Caki2 (cell line): ENCODE measurements at places on chromosomes 2 and 18. TPM values are rescaled to one million over a fixed set of nuclear protein-coding genes. Genes with fewer than 3 reads are reported as not detected.

SETBP1 gene
- total RNA-seq: 0.38 and 0.51 TPM in 2 replicates

GKN2 gene
- total RNA-seq: not detected in 2 replicates

VIT gene
- total RNA-seq: 0.98 TPM in 1 of 2 replicates, not detected in the other

CRIM1 gene
- 72.8 and 86.8 TPM in 2 replicates for total RNA-seq

IL1R1 gene
- total RNA-seq: 1.5 TPM in 1 of 2 replicates, not detected in the other

DNA sequence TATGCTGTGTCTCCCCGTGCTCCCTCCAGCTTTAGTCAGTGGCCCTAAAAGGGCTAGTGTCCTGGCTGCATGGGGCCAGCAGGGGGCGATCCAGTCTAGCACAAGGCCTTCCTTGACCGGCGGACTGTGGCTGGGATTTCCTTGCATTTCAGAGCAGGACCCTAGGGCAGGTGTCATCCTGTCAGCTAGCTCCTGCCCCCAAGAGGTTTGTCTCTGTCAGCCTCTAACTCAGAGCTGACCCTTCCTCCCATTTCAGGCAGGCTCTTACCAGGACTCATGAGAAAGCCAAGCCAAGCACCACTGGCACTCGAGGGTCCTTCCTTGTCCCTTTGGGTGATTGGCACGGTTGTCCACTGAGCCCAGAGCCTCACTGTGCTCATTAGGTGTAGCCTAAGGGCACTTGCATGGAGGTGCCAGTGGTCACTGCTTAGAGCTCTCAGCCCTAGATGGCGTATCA lies 140.3 kb downstream of the RPIA start:
- DNase-seq: peak; percentile 35

GRCh38 chr2:190819840-190820301 lies 60.8 kb upstream of the GLS start:
- DNase-seq: no peak

DNA sequence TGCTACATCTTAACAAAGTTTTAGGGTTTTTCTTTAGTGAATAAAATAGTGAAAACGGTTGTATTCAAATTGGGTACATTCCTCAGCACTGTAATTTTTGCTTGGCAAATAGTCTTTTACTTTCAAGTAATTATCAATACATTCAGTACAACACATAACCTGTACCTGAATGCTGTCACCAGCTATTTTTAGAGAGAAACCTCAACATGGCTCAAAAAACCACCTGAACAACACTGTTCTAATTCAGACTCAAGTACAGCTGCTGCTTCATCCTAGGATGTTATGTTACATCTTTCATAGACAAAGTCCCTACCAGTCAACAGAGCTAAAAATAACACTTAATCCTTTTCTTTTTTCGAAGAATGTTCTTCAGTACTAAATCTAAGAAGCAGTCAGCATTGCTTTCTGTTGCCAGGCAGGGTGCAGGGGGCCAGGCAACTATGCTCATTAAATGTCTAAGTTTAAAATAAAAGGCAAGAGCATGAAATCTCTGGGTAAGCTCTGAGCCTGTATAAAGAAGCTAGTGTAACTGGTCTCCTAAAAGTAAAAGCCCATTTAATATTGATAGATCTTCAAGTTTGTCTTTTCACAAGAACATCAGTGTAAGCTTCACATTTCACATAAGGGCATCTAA lies 20.5 kb downstream of the PDIA6 start:
- DNase-seq: no peak

- peak; percentile 84 for DNase-seq
These were observed 57.8 kb upstream of the TXNDC2 start for GRCh38 chr18:9827793-9828505.

DNA sequence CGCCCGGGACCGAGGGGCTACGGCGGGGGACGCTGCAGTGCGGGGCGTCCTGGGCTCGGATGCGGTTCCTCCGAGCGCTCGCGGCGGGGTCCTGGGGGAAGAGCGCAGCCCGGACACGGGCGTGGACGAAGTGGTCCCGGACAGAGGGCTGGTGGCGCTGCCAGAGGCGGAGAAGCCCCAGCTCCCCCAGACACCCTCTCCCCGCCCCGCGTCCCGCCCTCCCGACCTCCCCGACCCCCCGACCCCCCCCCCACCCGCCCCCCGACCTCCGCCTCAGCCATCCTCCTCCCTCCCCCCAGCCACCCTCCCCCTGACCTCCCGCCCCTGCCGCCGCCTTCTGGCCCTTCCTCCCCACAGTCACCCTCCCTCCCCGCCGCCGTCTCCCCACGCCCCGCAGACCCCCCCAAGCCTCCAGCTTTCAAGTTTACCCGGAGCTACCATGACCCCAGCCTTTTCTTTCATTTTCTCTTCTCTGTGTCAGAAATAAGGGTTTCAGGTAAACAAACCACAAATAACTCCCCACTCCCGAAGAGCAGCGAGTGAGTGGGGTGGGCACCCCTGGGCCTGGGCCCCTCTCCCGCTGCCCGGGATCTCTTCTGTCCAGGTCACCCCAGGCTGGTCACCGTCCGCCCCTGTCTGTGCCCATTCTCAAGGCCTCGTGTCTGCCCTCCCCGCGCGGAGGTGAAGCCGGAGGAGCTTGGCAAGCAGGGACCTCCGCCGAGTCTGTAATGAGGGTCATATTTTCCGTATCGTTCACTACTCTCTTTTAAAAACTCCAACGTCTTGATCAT lies 5.1 kb downstream of the NFATC1 start:
- DNase-seq: no peak

GRCh38 chr2:235446082-235446481 lies 47.8 kb upstream of the AGAP1 start:
- DNase-seq: no peak

DNA sequence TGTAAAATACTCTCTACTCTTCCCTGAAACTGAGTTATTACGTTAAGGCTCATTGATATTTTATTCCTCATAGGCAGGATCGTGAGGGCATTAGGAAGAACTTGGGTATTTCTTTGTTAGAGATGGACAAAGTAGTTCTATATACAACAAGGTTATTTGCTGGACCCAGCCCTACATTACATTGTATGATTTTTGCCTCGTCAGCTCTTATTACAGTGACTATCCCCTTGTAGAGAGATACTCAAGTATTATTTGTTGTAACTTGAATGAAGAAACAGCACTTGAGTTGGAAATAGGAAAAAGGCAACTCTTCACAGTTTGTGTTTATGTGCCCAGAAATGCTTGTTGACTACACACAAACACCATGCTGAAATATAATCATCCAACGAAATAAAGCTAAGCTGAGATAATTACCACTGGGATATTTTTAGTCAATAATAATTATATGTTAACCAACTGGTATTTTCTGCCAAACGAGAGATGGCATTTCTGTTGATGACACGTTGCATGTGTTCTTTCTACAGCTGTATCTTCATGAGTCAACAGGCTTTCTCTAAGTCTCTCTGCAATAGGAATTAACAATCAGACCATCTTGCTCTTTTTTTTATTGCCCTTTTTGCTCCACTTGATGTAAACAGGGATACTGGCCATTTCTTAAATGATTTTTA lies 947.6 kb downstream of the DPP10 start:
- DNase-seq: no peak

GRCh38 chr2:197606180-197606579 lies 69.2 kb downstream of the RFTN2 start:
- DNase-seq: no peak

- DNase-seq: no peak
These were observed 88.8 kb upstream of the TAF1B start for GRCh38 chr2:9754532-9754887.

GRCh38 chr2:10413991-10414451 lies 34.1 kb downstream of the ODC1 start:
- DNase-seq: no peak

- DNase-seq: no peak
These were observed 15.3 kb downstream of the NMUR1 start for GRCh38 chr2:231514951-231515297.

DNA sequence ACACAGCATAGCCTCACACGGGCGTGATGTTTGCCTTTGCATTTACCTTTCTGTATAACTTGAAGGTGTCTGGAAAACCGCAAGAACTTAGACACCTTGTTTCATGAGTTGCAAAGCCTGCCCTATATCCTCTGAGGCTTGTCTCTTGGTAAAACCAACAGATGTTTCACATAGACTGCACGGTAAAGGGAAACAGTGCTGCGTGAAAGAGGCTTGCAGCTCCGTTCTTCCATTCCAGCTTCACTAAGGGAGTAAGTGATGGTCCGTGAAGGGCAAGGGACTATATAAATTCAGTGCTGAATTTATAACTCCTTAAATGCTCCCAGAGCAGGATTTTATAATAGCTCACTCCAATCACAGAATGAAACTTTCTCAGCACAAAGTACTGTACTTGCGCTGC lies 360.5 kb downstream of the SOX11 start:
- DNase-seq: no peak

DNA sequence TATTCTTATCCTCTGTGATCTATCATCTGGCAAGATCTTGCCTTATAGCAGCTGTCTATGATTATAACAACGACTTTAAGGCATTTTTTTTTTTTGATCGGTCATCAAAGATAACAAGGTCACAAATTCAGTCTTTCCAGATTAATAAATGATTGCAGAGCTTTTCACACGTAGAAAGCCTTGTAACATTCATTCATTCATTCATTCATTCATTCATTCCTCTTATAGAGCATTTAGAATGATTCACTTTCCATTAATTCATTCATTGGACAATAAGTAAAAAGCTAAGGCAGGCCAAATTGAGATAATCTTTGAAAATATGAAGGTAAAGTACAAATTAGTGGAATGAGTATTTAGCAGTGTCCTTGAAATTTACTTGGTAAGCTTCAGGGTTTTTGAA lies 223.7 kb downstream of the NUP35 start:
- no peak for DNase-seq

DNA sequence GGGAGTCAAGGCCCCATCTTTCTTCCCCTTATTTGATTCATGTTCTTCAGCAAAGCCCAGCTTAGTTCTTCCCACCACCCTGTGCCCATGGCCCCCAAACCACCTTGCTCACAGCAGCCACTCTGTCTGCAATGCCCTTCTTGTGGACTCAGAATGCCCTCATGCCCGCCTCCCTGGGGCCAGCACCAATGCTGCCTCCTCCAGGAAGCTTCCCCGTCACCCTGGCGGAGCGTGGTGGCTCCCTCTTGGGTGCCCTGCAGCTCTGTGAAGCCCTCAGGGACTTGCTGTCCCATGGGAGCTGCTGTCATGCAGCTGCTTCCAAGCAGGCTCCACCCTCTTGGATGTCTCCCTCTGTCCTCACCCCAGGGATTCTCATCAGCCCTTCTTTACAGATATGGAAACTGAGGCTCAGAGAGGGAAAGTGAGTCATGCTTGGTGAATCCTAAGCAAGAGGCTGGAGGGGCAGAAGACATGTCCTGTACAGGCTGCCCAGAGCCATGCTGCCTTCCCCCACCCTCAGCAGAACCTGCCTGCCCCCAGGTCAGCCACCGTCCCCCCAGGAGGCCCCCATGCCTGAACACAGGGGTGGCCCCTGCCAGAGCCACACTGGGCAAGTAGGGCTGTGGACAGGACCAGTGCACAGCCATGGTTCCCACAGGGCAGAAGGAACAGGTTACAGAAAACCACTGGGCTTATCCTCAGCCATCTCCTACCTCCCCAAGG lies 11.8 kb upstream of the DUSP2 start:
- DNase-seq: no peak

DNA sequence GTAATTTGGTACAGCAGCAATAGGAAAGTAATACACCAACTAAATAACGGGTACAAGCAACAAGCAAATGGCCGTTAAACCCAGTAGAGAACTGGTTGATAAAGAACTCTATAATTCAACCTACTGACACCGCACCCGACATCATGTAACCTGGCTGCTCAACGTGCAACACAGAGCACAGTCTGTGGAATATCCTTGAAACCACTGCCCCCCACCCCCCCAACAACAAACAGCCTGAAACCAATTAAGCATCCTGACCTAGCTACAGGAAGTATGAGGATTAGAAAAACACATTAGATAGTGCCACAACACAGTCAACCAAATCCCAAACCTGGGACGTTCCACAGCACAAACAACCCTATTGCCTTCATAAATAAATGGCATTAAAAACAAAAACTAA lies 23.5 kb downstream of the HDLBP start:
- no peak for DNase-seq
